NCI-H446 (cell line): ENCODE measurements at places on chromosomes 6 and 20.

DNA sequence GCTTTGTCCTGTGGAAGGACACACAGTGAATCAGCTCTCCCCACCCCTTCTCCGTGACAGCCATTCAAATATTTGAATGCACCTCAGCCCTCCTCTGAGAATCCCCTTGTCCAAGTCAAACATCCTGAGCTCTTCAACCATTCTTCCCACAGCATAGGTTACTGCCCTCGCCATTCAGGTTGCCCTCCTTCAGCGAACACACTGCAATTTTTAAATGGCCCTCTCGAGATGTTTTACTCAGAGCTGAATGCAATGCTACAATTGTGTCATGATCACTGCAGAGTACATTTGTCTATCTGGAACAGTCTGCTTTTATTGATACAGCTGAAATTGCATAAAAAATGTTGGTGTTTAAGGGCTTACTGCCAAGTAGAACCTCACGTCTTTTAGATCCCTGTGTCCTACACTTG is 48.9 kb downstream of the SLC2A12 start:
- no peak for DNase-seq

DNA sequence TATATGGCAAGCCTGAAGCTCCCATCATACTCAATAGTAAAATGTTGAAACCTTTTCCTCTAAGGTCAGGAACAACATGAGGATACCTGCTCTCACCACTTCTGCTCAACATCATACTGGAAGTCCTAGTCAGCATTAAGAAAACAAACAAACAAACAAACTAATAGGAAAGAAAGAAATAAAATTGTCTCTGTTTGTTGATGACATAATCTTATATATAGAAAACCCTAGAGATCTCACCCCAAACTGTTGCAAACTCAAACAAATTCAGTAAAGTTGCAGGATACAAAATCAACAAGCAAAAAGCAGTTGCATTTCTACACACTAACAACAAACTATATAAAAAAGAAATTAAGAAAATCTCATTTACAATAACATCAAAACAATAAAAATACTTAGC is 20.5 kb downstream of the TTLL2 start:
- DNase-seq: no peak

DNA sequence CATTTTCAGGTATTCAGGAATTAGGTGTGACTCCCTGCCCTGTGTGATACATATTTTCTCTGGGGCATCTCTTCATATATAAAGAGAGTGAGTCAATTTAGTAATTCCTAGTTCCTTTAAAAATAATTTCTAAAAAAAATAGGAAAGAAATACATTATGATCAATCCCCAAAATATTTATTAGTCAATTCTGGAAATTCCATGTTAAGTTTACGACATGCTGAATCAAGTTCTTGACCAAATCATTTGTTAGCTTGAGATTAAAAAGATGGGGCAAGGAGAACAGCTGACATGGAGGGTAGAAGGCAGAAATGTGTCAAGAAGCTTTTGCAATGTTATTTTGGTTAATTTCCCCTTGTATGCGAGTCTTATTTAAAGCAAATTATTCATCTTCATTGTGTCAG is 22.7 kb upstream of the PRDM1 start:
- no peak for DNase-seq

- no peak for DNase-seq
Observed at GRCh38 chr20:3014662-3015061, 28.8 kb upstream of the GNRH2 start.

DNA sequence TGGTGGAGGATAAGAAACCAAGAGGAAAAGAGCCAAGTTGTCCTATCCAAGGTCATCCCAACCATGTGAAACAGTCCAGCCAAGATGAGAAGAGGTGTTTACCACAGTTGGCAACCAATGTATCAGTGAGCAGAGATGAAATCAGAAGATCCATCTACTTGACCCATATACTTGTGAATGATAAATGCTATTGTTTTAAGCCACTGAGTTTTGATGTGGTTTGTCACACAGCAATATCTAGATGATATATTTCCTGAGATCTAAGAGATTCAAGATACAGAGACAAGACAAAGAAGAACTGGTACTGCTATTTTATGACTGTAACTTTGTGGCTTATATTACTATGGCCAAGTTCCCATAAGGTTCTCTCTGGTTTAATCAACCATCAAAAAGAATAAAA is 721.2 kb downstream of the MAFB start:
- DNase-seq: no peak

GRCh38 chr20:35901678-35902544 is 52.4 kb downstream of the SCAND1 start:
- no peak for DNase-seq

DNA sequence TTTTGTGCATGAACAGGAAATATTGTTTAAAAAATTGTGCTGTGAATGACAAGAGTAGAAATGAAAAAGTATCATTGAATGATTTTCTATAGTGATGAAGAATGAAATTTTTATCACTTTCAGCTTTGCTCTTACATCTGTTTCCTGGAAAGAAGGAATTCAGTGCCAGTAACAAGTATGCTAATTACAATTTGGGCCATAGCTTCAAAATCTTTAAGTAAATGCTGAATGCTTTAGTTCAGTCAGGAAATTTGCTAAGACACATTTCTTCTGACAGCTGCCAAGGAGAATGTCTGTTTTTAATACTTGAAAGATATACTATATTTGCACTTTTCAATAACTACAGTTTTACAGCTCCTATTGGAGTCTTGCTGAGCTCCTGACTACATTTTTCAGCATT is 203.7 kb upstream of the RSPO3 start:
- no peak for DNase-seq

GRCh38 chr20:1286267-1287024 is 20.4 kb downstream of the SNPH start:
- DNase-seq: no peak

- no peak for DNase-seq
Observed at GRCh38 chr6:87261534-87261933, 60.9 kb upstream of the SMIM8 start.

- no peak for DNase-seq
Observed at GRCh38 chr20:61253264-61253639, 1.2 kb downstream of the CDH4 start.

DNA sequence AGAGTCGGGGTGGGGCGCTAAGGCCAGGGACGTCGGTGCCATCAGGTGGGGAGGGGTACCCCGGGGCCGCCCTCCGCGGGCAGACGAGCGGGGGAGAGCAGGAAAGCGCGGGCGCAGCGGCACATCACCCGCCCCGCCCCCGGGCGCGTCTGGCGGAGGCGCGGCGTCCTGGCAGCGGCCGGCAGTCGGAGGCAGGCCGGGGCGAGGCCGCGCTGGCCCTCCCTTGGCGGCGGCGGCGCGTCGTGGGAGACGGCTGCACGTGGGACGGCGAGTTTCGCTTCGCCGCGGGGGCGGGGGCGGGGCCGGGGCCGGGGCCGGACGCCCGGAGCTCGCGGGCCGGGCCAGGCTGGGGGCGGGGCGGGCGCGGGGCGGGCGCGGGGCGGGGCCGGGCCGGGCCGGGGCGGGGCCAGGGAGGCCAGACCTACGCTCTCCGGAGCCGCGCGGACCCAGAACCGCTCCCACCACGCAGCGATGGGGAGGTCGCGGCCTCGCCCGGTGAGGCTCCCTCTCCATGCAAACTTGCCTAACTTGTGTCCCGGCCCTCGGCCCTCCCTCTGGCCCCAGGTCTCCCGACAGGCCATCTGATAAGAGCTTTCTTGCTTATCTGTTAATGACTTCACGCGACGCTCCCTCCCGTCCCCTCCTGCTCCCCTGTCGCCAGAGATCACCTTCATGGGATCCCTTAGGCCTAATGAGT is 12.5 kb downstream of the ITPR3 start:
- DNase-seq: no peak

DNA sequence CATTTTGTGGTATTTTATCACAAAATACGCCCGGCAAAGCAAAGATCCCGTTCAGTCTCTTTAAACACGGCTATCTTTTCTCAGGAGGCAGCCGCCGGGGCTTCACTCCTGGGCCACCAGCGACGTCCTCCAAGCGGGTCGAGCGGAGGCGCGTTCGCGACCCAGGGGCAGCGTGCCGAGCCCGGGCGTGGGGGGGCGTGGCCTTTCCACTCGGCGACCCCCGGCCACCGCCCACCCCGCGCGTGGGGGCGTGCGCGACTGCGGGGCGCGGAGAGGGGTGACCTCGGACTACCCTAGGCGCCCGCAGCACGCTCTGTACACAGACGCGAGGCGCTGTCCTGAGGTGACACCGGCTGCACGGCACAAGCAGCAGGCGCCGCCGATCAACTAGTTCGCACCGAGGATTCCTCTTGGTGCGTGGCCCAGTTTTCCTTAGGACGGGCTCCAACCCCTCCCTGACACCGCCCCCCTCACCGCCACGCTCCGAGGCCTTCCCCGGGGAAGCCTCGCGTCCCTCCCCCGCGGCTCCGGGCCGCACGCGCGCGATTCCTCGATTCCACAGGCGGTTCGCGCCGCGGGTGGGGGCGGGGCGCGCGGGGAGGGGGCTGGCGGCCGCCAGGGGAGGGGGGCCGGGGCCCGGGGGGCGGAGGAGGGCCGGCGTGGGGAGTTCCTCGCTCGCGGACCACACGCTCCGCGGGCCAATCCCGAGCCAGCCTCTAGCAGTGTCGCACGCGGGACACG is 1.1 kb upstream of the JARID2 start:
- no peak for DNase-seq

DNA sequence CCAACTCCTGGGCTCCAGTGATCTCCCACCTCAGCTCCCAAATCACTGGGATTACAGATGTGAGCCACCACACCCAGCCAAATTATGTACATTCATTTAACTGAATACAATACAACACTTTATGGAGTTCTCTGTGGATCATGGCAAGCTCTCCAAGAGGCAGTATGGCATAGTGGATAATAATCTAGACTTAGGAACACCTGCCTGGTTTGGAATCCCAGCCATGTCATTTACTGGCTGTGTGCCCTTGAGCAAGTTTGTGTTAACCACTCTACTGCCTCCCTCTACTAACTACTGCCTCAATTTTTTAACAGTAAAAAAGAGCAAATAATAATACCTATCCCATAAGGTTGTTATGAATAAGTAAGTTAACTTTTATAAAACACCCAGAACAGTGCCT is 1.9 kb upstream of the ETV7 start:
- DNase-seq: no peak

DNA sequence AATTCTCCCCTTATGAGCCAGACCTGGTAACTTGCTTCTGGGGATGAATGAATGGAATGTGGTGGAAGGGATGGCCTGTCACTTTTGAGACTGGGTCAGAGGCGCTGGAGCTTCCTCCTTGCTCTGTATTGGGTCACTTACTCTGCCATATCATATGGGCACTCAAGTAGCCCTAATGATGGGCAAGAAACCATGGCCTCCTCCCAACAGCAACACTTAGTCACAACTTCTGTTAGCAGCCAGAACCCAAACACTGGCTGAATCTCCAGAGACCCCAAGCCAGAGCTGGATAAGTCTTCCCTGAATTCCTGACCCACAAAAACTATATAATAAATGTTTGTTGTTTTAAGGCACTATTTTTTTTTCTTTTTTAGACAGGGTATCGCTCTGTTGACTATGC is 5.5 kb downstream of the E2F1 start:
- no peak for DNase-seq

- DNase-seq: no peak
Observed at GRCh38 chr6:11971154-11971553, 41.0 kb upstream of the HIVEP1 start.

- DNase-seq: no peak
Observed at GRCh38 chr6:23016696-23017095, 447.3 kb downstream of the HDGFL1 start.

- no peak for DNase-seq
Observed at GRCh38 chr20:51184289-51184688, 161.4 kb upstream of the KCNG1 start.

- DNase-seq: no peak
Observed at GRCh38 chr6:101824551-101825345, 431.2 kb downstream of the GRIK2 start.

DNA sequence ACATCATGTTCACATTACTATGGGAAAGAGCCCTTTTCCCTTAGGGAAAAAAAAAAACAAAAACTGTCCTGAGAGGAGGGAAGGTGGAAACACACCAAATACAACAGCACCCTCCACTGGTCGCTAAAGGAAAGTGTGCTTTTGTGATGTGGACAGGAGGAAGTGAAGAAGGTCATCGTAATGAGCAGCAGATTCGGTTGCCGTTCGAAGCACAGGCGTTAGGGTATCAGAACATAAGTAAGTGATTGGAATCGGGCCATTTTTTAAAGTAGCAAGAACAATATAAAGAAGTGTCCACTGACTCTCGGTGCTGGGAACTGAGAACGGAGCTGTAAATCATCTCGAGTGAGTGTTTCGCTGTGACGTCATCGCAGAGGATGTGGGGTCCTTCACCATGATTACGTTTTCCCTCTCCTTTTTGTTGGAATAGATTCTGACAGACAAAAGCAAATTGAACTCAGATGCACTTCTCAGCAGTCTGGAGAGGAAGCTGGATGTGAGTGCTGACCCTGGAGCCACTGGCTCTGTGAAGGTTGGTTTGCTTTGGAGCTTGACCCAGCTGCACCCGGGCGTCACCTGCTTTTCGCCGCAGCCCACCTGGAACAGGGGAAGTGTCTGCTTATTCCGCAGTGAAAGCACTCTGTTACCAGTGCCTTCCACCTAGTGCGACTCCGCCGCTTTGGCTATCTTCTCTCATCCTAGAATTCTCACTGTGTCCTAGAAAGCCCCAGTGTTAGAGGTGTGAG is 203.6 kb upstream of the GMDS start:
- DNase-seq: peak; percentile 13

DNA sequence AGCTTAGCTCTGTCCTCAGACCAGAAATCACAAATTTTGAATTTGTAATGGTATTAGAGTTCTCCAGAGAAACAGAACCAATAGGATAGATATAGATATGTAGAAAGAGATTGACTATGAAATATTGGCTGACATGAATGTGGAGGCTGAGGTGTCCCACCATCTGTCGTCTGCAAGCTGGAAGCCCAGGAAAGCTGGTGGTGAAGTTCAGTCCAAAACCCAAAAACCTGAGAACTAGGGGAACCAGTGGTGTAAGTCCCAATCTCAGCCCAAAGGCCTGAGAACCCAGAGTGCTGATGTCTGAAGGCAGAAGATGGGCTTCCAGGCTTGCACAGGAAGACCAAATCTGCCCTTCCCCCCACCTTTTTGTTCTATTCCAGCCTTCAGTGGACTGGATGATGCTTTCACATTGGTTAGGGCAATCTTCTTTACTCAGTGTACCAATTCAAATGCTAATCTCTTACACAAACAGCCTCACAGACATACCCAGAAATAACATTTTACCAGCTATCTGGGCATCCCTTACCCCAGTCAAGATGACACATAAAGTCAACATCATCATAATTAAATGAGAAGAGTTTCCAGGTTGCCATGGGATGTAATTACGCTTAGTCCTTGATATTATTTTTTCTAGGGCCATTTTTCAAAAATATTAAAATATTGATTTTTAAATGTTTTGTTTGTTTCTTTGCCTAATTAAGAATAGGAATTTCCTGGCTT is 570.8 kb downstream of the UTRN start:
- DNase-seq: no peak

GRCh38 chr6:134626589-134626988 is 308.7 kb upstream of the SGK1 start:
- DNase-seq: no peak

DNA sequence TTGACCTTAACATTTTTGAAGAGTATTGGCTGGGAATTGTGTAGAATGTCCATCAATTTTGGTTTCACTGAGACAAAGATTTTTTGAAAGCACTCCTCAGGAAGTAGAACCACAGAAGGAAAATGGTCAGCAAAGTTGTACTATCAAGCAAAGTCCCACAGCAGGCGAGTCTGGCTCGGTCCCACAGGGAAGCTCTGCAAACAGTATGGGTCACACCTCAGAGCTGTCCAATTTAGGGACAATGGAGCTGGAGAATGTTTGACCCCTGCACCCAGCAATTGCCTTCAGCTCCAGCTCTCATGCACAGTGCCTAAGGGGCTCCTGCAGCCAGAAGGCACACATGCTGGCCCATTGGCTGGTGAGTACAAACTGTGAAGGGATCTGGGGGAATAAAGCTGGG is 147.0 kb downstream of the MAFB start:
- DNase-seq: no peak

- no peak for DNase-seq
Observed at GRCh38 chr6:19921786-19922185, 84.6 kb downstream of the ID4 start.
